Activated naive CD4-positive, alpha-beta T cell treated with anti-CD3 and anti-CD28 coated beads, Interleukin-2, amount 50 U/mL, for 72 hours (primary cell): ENCODE measurements at places on chromosomes 4 and X. TPM values are rescaled to one million over a fixed set of nuclear protein-coding genes. Genes with fewer than 3 reads are reported as not detected.

Gene HPSE
- total RNA-seq, result 13.1 TPM

Gene CLDN22
- total RNA-seq, result not detected

Gene MAGEA1
- total RNA-seq, result not detected

Gene ODAPH
- total RNA-seq, result not detected

Gene GPC3
- total RNA-seq, result 0.66 TPM

Gene MAGEA9B
- not detected for total RNA-seq

Gene SRPK3
- not detected for total RNA-seq

Gene HAUS7
- total RNA-seq, result 35.4 TPM
